ENCODE measurements at places on chromosomes 16 and 17. TPM values are rescaled to one million over a fixed set of nuclear protein-coding genes. Genes with fewer than 3 reads are reported as not detected.

The SGF29 gene
- 30.7 TPM for total RNA-seq

The C17orf107 gene
- total RNA-seq = 11.9 TPM

The ITGA2B gene
- 1.8 TPM for total RNA-seq

The MPP2 gene
- 2.6 TPM for total RNA-seq

The TP53TG3B gene
- total RNA-seq = not detected

The PLXDC1 gene
- total RNA-seq = 6.5 TPM

The CDRT15 gene
- total RNA-seq = not detected

The SAMD14 gene
- not detected for total RNA-seq

The PERCC1 gene
- total RNA-seq = not detected

The GPRC5C gene
- 68.0 TPM for total RNA-seq

The UBALD1 gene
- total RNA-seq = 11.9 TPM

The TRAPPC1 gene
- total RNA-seq = 40.0 TPM

The FGF11 gene
- 2.1 TPM for total RNA-seq

The FA2H gene
- 3.3 TPM for total RNA-seq

The MYL4 gene
- not detected for total RNA-seq

The SHISA6 gene
- under 0.01 TPM for total RNA-seq

The SLC6A2 gene
- not detected for total RNA-seq

The CLEC18A gene
- 0.33 TPM for total RNA-seq

The CDC42EP4 gene
- total RNA-seq = 60.6 TPM

The SPATA22 gene
- not detected for total RNA-seq

The KRT33A gene
- total RNA-seq = not detected

The STX1B gene
- 0.33 TPM for total RNA-seq

The CHRNE gene
- 0.33 TPM for total RNA-seq

The NEUROD2 gene
- total RNA-seq = not detected

The CA10 gene
- total RNA-seq = not detected

The CBFA2T3 gene
- 7.8 TPM for total RNA-seq

The HS3ST2 gene
- 0.33 TPM for total RNA-seq

The SDK2 gene
- total RNA-seq = 0.26 TPM

The HSBP1 gene
- total RNA-seq = 12.5 TPM

The HBA2 gene
- 6.0 TPM for total RNA-seq

The EPN2 gene
- 32.7 TPM for total RNA-seq

The WNT9B gene
- total RNA-seq = not detected

The OTOP3 gene
- total RNA-seq = 0.66 TPM

The VMO1 gene
- not detected for total RNA-seq

The C16orf87 gene
- total RNA-seq = 3.1 TPM

The C17orf113 gene
- 4.4 TPM for total RNA-seq

The PLA2G15 gene
- total RNA-seq = 8.2 TPM

The TMEM238L gene
- total RNA-seq = not detected

The LAT gene
- total RNA-seq = 1.6 TPM

The CHST5 gene
- total RNA-seq = not detected

The KIF2B gene
- not detected for total RNA-seq

The NPIPA8 gene
- total RNA-seq = not detected

The CCL18 gene
- total RNA-seq = not detected

The STH gene
- total RNA-seq = not detected

The MYL11 gene
- total RNA-seq = not detected
